A549 treated with ZK216348 at 1 μM for 4 hours (cell line): ENCODE measurements at places on chromosomes 12 and 14. TPM values are rescaled to one million over a fixed set of nuclear protein-coding genes. Genes with fewer than 3 reads are reported as not detected.

Gene SIX6
- total RNA-seq = not detected in 5 replicates

Gene TAS2R43
- not detected in 5 replicates for total RNA-seq

Gene ART4
- not detected in 5 replicates for total RNA-seq

Gene TBX3
- 37.7 to 51.2 TPM (median 47.3 TPM) in 5 replicates for total RNA-seq

Gene TMEM119
- total RNA-seq = 0.17 TPM in 1 of 5 replicates, not detected in the others

Gene SRRM4
- not detected in 5 replicates for total RNA-seq
